Pancreas (tissue), 10 donors: ENCODE measurements at places on chromosomes 2 and 18. TPM values are rescaled to one million over a fixed set of nuclear protein-coding genes. Genes with fewer than 3 reads are reported as not detected.

- H3K27ac ChIP-seq = no peak overlapping the region
- no peaks in the 10 kb centered on the region for H3K27me3 ChIP-seq
- no peak overlapping the region for H3K4me3 ChIP-seq
- DNase-seq = no peak
- no peaks in the 10 kb centered on the region for H3K36me3 ChIP-seq
These were observed 49.6 kb downstream of the FRZB start for GRCh38 chr2:182816866-182817265.

CERS6 gene
- total RNA-seq = 4.6 TPM

DNA sequence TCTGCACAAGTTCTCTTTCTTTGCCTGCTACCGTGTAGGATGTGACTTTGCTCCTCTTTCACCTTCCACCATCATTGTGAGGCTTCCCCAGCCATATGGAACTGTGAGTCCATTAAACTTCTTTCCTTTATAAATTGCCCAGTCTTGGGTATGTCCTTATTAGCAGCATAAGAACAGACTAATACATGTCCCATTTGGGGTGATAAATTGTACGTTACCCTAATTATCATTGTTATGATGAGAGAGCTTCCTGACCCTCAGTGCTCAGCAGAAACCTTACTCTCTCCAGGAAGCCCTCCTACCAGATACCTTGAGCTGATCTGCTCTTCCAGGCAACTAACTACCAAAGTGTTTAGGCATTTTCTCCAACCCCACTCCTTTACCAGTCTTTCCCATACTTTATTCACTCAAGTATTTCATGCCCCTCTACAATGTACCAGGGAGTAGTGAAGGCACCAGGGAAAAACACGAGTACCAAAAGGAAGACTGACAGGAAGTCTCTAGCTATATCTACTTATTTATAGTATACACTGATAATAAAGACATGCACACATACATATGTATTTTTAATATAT, 196.2 kb downstream of the MYCN start:
- no peaks in the 10 kb centered on the region for H3K36me3 ChIP-seq
- H3K4me1 ChIP-seq = no peaks in the 10 kb centered on the region
- H3K4me3 ChIP-seq = no peak overlapping the region
- H3K27me3 ChIP-seq = no peaks in the 10 kb centered on the region

TUBA4B gene
- not detected for total RNA-seq

GRCh38 chr2:129276978-129277584, 702.4 kb upstream of the RAB6C start:
- H3K4me1 ChIP-seq = no peaks in the 10 kb centered on the region
- no peaks in the 10 kb centered on the region for H3K27me3 ChIP-seq
- no peak overlapping the region for H3K27ac ChIP-seq
- no peak overlapping the region for H3K4me3 ChIP-seq

- H3K4me3 ChIP-seq = no peak overlapping the region
- H3K27ac ChIP-seq = no peak overlapping the region
- DNase-seq = no peak
- H3K27me3 ChIP-seq = no peaks in the 10 kb centered on the region
These were observed 18.3 kb downstream of the SFT2D3 start for GRCh38 chr2:127719301-127720218.

DNA sequence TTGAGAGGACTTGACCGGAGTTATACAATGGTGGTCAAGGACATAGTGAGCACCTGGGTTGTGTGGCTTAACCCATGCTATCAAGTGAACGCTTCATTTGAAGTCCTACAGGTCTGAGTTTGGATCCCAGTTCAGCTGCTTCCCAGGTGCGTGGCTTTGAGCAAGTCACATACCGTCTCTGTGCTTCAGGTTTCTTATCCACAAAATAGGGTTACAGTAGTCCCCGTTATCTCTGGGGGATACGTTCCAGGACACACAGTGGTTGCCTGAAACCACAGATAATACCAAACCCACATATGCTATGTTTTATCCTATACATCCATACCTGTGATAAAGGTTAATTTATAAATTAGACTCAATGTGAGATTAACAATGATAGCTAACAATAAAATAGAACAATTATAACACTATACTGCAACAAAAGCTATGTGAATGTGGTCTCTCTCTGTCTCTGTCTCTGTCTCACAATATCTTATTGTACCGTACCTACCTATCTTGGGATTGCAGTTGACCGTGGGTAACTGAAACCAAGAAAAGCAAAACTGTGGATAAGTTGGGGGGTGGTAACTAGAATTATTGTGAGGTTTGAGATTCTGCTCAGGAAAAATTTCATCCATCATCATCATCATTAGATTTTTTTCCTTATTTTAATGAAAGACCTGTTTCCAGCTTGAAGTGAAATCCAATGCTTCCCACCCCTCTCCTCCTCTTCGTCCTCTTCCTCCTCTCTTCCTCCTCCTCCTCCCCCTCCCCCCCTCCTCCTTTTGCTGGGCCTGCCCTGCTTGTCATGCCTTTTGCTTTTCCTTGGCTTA, 22.7 kb downstream of the LBH start:
- no peak for DNase-seq
- no peak overlapping the region for H3K27ac ChIP-seq
- H3K36me3 ChIP-seq = no peaks in the 10 kb centered on the region

- no peak overlapping the region for H3K4me3 ChIP-seq
- H3K27me3 ChIP-seq = no peaks in the 10 kb centered on the region
- H3K36me3 ChIP-seq = no peaks in the 10 kb centered on the region
- DNase-seq = no peak
- no peaks in the 10 kb centered on the region for H3K4me1 ChIP-seq
These were observed 27.8 kb upstream of the TBR1 start for GRCh38 chr2:161388146-161388779.

GALNT14 gene
- 2.6 TPM for total RNA-seq

HAAO gene
- 35.4 TPM for total RNA-seq

GRCh38 chr18:24875777-24876176, 415.3 kb downstream of the HRH4 start:
- H3K27me3 ChIP-seq = no peaks in the 10 kb centered on the region
- H3K4me3 ChIP-seq = no peak overlapping the region
- H3K27ac ChIP-seq = no peak overlapping the region
- no peaks in the 10 kb centered on the region for H3K4me1 ChIP-seq
- no peaks in the 10 kb centered on the region for H3K36me3 ChIP-seq

- no peak for DNase-seq
- H3K36me3 ChIP-seq = no peaks in the 10 kb centered on the region
- peaks cover 14% of the 10 kb centered on the region for H3K4me1 ChIP-seq
- H3K27me3 ChIP-seq = no peaks in the 10 kb centered on the region
- no peak overlapping the region for H3K4me3 ChIP-seq
- H3K27ac ChIP-seq = no peak overlapping the region
These were observed 22.5 kb upstream of the NEDD4L start for GRCh38 chr18:58021504-58021903.

DNA sequence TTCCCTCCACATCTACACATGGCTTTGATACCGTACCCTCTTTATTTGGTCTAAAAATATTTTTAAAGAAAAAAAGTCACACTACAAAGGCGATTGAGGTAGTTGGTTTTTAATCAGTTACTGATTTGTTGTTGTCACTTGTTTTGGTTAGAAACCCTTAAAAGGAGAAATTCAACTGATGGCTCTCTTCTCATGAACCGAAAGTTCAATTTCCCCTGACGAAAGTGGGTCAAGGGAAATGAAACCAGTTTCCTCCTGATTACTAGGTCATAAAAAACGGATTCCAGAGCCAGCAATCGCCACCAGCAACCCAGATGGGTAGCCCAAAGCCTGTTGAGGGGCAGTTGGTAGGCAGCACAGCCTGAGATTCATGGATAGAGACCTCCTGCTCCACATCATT, 63.2 kb downstream of the DLGAP1 start:
- H3K4me1 ChIP-seq = no peaks in the 10 kb centered on the region
- no peaks in the 10 kb centered on the region for H3K36me3 ChIP-seq
- H3K4me3 ChIP-seq = no peak overlapping the region
- DNase-seq = no peak

MYO3B gene
- total RNA-seq = 1.3 TPM

WDPCP gene
- 5.1 TPM for total RNA-seq

DNA sequence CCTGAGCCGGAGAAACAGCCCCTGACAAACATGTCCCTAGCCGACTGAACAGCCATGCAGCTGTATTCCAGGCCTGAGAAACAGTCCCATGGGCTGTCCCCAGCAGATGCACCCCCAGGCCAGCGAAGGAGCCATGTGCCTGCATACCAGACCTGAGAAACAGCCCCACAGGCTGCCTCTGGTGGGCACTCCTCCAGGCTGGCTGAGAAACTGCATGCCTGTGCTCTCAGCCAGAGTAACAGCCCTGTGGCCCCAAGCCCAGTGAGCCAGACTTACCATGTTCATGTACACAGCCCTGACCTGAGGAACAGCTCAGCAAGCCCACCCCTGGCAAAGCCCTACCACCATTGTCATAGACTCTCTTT, 24.8 kb downstream of the BOLL start:
- no peak for DNase-seq
- H3K36me3 ChIP-seq = no peaks in the 10 kb centered on the region
- no peaks in the 10 kb centered on the region for H3K27me3 ChIP-seq

DNA sequence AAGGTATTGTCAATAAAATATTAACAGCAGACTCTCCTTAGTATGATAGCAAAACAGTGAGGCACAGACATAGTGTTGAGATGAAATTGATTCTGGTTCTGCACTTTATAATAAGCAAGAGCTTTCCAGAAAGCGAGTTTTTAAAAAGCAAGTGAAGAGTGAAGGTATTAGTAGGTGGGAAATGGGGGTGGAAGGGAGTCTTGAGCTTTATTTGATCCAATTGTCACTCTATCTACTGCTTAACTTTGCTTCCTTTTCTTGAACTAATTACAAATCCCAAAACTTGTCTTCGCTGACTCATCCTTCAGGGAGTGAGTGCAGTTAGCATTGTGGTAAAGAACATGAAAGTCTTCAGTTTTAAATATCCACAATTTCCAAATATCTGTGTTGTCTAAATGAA, 120.6 kb upstream of the BOD1L2 start:
- no peak for DNase-seq
- H3K4me1 ChIP-seq = no peaks in the 10 kb centered on the region
- H3K4me3 ChIP-seq = no peak overlapping the region
- H3K36me3 ChIP-seq = peaks cover 16% of the 10 kb centered on the region
- no peak overlapping the region for H3K27ac ChIP-seq
- no peaks in the 10 kb centered on the region for H3K27me3 ChIP-seq

CCDC121 gene
- total RNA-seq = 2.0 TPM

DNA sequence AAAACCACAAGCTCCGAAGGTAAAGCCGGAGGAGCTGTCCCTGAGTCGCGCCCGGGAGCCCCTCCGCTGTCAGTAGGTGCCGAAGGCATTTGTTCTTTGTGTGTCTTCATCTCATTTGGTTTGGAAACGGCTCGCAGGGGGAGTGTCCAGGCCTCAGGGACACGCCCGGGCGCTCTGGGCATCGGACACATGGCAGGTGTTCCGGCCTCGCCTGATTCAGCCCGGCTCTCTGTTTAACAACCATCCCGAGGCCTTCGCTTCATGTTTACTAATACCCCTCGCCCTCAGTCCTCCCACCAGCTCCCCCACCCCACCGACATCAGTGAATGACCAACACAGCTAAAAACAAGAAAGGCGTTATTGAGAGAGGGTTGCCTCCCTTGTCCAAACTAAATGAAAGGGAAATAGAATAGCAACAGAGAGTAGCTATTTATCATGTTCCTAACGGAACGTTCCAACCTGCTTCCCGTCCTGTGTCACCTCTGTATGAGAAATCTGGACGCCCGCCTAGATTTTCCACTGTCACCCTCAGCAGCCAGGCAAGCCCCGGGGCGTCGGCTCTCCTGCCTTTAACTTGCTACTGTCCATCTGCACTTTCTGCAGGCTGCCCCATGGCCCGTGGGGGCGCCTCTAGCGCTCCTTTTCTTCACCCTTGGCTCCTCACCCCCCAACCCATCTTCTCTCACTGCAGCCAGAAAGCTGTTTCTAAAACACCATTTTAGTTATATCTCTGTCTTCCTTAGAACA, 73.9 kb downstream of the MYCN start:
- H3K4me1 ChIP-seq = no peaks in the 10 kb centered on the region
- H3K4me3 ChIP-seq = no peak overlapping the region
- H3K27ac ChIP-seq = no peak overlapping the region
- H3K27me3 ChIP-seq = no peaks in the 10 kb centered on the region
- DNase-seq = no peak

DNA sequence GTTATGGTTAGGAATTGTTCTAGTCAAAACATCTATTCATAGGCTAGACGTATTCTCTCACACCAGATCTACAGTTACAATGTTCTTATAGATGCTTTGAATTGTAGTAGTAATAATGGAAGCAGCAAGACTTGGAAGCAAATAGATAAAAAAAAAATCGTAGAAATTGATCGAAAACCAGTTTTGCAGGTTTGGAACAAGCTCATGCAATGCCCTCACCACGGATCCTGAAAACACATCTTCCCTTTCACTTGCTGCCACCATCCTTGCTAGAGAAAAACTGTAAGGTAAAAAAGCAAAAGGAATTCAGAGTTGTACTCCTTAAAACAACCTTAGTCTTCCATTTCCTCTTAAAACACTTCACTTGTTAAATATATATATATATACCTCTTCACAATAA, 4.4 kb downstream of the SULT1C4 start:
- no peak for DNase-seq
- H3K27ac ChIP-seq = no peak overlapping the region
- H3K27me3 ChIP-seq = no peaks in the 10 kb centered on the region
- H3K4me1 ChIP-seq = no peaks in the 10 kb centered on the region
- no peak overlapping the region for H3K4me3 ChIP-seq

- H3K27ac ChIP-seq = no peak overlapping the region
- no peak overlapping the region for H3K4me3 ChIP-seq
- DNase-seq = no peak
- H3K36me3 ChIP-seq = no peaks in the 10 kb centered on the region
- H3K4me1 ChIP-seq = peaks cover 11% of the 10 kb centered on the region
These were observed 279.0 kb upstream of the STON1 start for GRCh38 chr2:48250943-48251342.

FSHR gene
- not detected for total RNA-seq

TUBA3E gene
- not detected for total RNA-seq

- no peaks in the 10 kb centered on the region for H3K36me3 ChIP-seq
- H3K27ac ChIP-seq = no peak overlapping the region
- no peak for DNase-seq
- H3K4me1 ChIP-seq = no peaks in the 10 kb centered on the region
- H3K27me3 ChIP-seq = no peaks in the 10 kb centered on the region
- H3K4me3 ChIP-seq = no peak overlapping the region
These were observed 61.3 kb downstream of the PTRHD1 start for GRCh38 chr2:24731923-24732322.

DNA sequence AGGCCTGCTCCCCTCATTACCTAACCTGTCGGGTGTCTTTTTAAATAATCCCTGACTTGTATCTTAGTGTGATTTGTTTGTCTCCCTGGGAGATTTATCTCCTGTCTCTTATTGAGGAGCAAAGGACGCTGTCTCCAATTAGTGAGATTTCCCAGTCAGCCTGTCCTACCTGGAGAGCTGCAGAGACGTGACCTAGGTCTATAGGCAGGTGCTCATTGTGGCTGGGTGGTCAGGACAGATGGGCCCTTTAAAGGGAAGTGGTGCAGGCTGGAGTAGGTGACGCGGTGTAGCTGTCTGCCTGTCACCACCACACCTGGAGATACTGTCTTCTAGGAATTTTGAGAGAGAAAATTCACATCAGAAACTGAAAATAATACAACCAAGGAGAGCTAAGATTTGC, 28.0 kb downstream of the PLB1 start:
- no peaks in the 10 kb centered on the region for H3K4me1 ChIP-seq
- H3K4me3 ChIP-seq = no peak overlapping the region
- H3K27ac ChIP-seq = no peak overlapping the region

GRCh38 chr2:11767779-11768178, 21.3 kb downstream of the LPIN1 start:
- no peak overlapping the region for H3K4me3 ChIP-seq
- no peak overlapping the region for H3K27ac ChIP-seq
- no peaks in the 10 kb centered on the region for H3K36me3 ChIP-seq
- H3K4me1 ChIP-seq = peaks cover 5% of the 10 kb centered on the region
- H3K27me3 ChIP-seq = no peaks in the 10 kb centered on the region

AQP12A gene
- total RNA-seq = 138 TPM
